ENCODE measurements at places on chromosomes 5 and 9.
A peak's percentile ranks its signal among the peaks of the same experiment; 100 is the strongest.

GRCh38 chr9:81363916-81364480 lies 325.3 kb downstream of the TLE1 start:
- DNase-seq: no peak

DNA sequence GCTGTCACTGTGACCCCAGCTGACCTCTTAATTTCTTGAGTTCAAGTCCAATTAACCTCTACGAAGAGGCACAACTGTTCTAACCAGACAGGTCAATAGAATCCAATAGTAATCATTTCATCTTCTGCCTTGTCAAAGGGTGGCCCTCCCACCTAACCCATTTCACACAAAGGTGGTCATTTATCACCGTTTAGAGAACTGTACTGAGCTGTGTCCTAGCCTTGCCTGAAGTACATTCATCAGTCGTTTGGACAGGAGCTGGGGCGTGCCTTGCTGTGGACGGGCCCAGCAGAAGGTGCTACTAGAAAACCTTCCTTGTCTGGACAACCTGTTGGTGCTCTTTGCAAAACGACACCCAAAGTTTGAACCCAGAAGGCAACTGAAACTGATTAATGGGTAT lies 605.4 kb downstream of the ISL1 start:
- DNase-seq: no peak

DNA sequence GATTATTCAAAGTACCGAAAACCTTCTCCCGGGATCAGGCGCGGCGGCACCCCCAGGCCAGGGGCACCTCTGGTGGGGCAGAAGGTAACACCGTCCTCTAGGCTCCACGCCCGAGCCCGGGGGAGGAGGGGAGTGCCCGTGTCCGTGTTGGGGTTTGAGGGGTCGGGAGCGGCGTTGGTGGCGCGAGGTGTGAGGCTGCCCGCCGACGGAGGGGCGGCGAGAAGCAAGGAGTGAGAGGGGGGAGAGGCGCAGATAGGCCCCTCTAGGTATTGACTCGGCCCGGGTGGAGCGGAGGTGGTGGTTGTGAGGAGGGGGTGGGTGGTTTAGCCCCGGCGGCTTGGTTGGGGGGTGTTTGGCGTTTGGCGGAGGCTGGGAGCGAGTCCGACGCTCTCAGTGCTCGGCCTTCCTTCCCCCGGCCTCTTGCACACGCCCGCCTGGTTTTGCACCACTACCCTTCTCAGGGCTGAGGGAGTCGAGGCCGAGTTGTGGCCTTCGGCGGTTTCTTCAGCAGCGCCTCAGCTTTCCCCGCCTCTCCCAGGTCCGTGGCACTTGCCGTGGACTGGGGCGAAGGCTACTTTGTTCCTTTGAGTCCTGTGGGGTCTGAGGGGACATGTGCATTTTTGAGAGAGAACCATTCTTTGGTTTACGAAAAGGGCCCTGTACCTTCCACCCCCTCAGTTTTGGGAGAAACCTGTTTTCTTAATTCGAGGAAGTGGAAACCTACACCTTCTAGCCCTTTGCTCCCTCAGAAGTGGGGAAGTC lies 450 bp downstream of the GPBP1 start:
- DNase-seq: peak; percentile 43

DNA sequence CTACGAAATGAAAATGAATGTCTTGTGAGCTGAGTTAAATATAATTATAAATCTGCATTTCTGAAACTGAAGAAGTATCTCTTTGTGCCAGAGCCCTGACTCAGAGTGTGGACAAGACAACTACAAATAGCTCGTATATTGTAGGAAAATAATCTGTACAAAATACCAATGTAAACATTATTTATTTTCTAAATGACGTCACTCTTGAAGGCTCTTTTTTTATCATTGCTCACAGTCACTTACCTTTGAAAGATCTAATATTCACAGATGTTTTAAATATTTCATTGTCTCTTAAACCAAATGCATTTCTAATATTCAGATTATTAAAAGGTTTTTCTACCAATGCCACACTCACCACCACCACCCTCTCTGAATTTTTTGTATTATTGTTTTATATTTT lies 226.1 kb downstream of the SLCO4C1 start:
- DNase-seq: no peak

GRCh38 chr9:92614763-92615461 lies 55.0 kb downstream of the IPPK start:
- DNase-seq: no peak

DNA sequence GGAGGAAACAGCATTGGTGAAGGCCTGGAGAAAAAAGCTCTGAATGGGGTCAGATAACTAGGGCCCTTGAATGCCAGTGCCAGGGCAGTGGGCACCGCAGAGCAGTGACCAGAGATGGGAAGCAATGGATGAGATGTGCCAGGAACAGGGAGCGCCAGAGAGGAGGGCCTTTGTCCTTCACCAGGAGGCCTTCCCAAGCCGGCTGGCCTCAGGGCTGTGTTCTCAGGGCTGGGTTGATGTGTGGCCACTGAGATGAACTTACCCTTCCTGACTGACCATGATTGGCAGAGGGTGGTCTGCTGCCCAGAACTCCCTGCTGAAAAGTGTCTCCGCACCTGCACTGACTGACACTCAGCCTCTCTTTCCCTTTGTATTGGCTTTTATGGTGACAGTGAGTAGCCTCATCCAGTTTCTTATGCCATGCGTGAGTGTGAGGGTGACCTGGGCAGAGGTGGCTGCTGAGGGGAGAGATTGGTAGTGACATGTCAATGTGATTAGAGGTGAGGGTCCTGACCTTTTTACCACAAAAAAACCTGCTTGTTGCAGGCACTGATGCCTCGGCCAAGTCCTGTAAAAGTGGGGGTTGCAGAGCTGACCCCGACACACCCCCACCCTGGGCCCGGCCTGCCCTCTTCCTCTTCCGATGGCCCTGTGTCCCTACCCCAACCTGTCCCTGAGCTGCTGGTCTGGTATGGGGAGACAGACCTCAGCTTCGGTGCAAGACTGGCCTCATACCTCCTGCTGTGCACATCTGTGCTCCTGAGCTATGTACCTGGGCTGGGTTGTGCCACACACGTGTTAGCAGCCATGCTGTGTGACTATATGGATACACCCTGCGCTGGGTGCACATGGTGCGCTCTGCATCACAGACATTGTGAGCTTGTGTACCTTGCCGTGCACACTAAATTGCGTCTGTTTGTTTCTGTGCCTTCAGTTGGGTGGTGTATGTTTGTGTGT lies 57.1 kb upstream of the PSD2 start:
- no peak for DNase-seq

DNA sequence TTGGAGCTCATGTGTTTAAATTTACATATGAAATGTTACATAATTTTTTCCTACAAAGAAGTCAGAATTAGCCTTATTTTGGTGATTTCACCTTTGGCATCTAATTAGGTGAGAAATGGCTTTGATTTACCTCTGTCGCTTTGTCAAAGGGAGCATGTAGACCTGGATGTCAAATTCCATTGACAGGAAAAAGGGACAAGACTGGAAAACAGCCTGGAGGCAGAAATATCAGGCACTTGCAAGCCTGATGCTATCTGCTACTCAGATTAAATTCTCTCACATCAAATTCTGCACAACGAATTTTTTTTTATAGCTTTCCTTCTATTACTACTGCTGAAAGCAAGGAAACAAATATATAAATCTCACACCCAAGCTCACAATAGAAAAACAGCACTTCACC lies 54.1 kb upstream of the CTNND2 start:
- DNase-seq: no peak

GRCh38 chr5:96712100-96712746 lies 50.0 kb downstream of the CAST start:
- DNase-seq: no peak

GRCh38 chr5:137617528-137618205 lies 118.2 kb downstream of the KLHL3 start:
- DNase-seq: peak; percentile 48

- no peak for DNase-seq
Measured at GRCh38 chr5:134948911-134949310, 18.8 kb upstream of the CATSPER3 start.

DNA sequence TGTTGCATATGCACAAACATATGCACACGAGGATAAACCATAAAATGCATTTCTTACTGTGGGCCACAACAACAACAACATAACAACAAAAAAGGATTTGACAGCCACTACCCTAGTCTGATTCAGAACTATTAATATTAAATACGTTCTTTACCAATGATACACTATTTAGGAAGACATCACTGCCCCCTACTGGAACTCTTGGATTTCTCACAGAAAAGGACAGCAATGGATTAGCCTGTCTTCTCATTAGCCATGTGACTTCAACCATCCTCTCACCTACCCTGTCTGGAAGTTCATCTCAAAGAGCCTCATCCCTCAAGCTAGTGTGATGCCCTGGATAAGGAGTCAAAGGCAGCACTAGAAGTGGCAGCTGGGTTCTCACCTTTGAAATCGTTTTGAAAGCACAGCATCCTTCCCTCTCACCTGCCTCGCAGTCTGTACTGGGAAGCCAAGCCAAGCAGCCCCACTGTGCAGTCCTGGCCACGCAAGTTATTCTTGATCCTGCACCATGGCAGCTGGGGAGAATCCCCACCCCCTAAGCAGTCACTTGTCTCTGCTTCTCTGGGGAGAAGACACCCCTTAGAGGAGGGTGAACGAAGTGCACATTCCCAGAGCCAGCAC lies 64.6 kb downstream of the SH3TC2 start:
- peak; percentile 80 for DNase-seq

GRCh38 chr9:83511051-83511450 lies 27.1 kb downstream of the FRMD3 start:
- no peak for DNase-seq

- DNase-seq: no peak
Measured at GRCh38 chr5:37715361-37715760, 124.5 kb downstream of the GDNF start.

DNA sequence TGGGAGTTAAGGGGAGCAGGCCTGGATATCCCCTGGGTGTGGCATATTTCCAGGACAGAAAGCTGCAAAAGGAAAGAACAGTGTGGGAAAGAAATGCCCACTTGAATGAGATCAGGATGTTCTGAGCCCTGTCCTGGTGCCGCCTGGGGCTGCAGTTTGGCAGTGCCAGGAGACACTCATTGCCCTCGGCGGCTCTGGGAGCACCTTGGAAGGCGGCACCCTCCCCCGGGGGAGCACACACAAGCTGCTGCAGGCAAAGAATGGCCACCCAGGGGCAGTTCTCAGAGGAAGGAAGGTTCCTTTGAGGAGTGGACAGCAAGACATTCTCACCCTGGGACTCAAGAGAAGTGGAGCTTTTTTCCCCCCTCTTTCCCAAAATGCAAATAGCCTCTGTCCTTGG lies 305.3 kb downstream of the NTRK2 start:
- no peak for DNase-seq

GRCh38 chr5:149039506-149039905 lies 23.4 kb downstream of the SH3TC2 start:
- DNase-seq: no peak

DNA sequence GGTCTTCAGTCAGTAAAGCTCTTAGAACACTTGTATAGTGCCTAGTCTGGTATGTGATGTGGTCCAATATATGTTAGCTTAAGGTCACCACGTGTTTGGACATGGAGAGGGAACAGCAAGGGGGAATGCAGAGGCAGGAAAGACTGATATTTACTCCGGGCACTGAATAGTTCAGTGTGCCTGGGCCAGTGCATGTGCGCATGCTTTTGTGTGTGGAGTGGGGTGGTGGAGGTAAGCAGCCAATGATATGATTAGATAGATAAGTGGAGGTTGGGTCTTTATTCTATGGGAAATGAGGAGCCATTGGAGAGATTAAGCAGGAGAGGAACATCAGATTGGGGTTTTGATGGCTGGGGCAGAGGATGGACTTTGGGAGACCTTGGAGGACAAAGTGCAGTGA lies 14.0 kb downstream of the OR13J1 start:
- no peak for DNase-seq

DNA sequence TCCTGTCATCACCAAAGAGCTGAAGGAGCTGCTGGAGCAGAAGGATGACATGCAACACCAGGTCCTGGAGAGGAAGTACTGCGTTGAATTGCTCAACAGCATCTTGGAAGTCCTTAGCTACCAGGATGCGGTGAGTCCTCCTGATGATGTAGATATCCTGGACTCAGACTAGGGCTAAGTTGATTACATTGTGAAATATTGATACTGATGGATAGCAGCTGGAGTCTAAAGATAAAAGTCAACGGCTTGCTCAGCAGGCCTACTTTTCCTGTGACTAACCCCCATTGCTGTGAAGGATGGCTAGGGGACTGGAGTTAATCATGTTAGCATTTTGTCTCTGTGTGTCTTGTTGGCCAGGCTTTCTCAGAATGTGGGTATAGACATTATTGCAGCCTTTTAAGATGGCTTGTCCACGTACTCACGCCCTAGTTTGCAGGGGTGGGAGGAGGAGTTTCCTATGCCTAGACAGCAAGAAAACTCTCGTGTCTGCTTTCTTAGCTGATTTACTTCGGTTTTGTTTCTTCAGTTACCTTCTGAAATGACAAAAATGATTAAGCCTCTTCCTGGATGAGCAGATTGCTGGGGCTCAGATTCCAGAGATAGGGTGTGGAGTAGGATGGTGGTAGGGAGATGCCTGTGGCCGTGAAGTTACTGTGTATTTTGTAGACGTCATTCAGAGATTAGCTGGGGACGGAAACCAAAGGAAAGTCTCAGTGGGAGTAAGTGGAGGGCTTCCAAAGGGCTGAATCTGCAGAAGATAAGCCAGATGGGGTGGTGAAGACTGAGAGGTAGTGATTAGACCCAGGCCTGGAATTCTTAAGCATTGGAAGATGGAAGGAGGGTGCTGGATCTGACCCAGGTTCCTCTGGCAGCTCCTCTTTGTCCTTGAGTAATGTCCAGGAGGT lies 166.3 kb downstream of the DOCK2 start:
- DNase-seq: no peak

- DNase-seq: no peak
Measured at GRCh38 chr5:145800181-145800580, 35.0 kb downstream of the PRELID2 start.

DNA sequence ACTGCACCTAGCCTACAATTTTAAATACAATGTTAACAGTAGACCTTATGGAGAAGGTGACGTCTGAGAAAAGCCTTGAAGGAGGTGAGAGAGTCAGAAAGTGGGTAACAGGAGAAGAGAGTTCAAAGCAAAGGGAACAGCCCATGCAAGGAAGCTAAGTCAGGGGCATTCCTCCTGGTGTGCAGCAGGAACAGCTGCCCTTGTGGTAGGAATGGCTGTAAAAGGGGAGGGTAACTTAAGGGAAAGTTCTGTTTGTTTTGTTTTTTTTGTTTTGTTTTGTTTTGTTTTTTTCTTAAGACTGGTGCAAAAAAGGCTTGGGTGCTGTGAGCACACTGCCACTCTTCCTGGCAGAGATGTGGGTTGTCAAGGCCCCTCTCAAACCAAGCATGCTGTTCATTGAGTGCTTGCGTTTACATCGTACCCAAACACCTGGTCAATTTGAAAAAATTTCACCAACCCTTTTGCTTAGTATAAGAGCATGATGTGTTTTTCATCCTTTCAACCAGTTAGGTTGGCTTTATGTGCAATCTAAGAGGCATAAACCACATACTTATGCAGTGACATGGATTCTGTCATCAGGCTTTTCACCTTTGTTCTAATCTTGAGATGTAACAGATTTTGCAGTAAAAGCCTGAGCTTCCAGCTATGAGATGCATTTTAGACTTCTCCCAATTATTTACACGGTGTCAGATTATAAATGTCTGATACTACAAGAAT lies 279.7 kb downstream of the GLIS3 start:
- DNase-seq: no peak

DNA sequence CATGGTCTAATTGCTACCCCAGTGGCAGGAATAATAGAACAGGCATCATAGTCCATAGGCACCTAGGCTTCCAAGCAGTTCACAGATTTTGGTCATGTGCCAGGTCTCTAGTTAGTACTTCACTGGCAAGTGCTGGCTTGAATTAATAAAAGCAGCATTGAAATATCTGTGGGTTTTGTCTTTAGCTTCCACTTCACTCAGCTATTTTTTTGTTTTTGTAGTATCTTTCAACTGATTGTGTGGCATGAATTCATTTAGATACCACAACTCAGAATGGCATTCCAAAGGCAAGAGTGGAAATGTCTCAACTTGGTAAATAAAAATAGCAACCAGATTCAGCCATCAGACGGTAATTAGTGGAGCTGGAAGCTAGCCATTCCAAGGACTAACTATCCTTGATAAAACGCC lies 27.9 kb upstream of the ITGA2 start:
- DNase-seq: no peak
